Activated T-cell treated with anti-CD3 and anti-CD28 coated beads, Interleukin-2, amount 50 U/mL, for 72 hours (primary cell): ENCODE measurements at places on chromosomes 4 and X.
A peak's percentile ranks its signal among the peaks of the same experiment; 100 is the strongest.

- H3K27me3 ChIP-seq = no peaks in the 10 kb centered on the region
- no peak overlapping the region for H3K27ac ChIP-seq
- H3K4me1 ChIP-seq = no peaks in the 10 kb centered on the region
- no peak overlapping the region for H3K4me3 ChIP-seq
- no peak for DNase-seq
- H3K36me3 ChIP-seq = peaks cover 1% of the 10 kb centered on the region
Measured at GRCh38 chr4:104205116-104205515, 289.6 kb downstream of the CXXC4 start.

- H3K27me3 ChIP-seq = no peaks in the 10 kb centered on the region
- no peak for DNase-seq
- no peak overlapping the region for H3K4me3 ChIP-seq
- no peak overlapping the region for H3K27ac ChIP-seq
- no peaks in the 10 kb centered on the region for H3K4me1 ChIP-seq
- no peaks in the 10 kb centered on the region for H3K36me3 ChIP-seq
Measured at GRCh38 chr4:105569057-105569865, 16.8 kb downstream of the ARHGEF38 start.

- H3K27ac ChIP-seq = peak overlapping the region; percentile 69
- H3K36me3 ChIP-seq = peaks cover 30% of the 10 kb centered on the region
- peak; percentile 29 for DNase-seq
- no peak overlapping the region for H3K4me3 ChIP-seq
- peaks cover 28% of the 10 kb centered on the region for H3K4me1 ChIP-seq
- peaks cover 5% of the 10 kb centered on the region for H3K27me3 ChIP-seq
Measured at GRCh38 chrX:154775419-154776349, 13.0 kb downstream of the DKC1 start.

DNA sequence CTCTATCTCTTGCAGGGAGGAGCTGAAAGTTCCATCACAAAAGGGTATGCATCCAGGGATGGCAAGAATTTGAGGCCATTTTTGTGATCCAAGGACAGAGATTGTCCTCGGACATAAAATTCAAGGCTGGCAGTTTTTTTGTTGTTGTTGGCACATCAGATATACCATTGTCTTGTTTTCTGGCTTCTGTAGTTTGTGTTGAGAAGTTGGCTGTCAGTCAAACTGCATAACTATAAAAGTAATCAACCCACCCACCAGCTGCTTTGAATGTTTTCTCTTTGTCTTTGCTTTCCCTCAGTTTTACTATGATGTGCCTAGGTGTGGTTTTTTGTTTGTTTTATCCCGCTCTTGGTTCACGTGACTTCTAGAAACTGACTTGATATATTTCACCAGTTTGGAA is 21.6 kb upstream of the PDZD4 start:
- no peaks in the 10 kb centered on the region for H3K36me3 ChIP-seq
- peaks cover 53% of the 10 kb centered on the region for H3K27me3 ChIP-seq

- no peaks in the 10 kb centered on the region for H3K4me1 ChIP-seq
- no peaks in the 10 kb centered on the region for H3K36me3 ChIP-seq
- no peak for DNase-seq
- H3K4me3 ChIP-seq = no peak overlapping the region
Measured at GRCh38 chr4:54973784-54974183, 151.6 kb downstream of the KDR start.
